ENCODE measurements at places on chromosomes 5 and 9.

GRCh38 chr5:15693933-15694332 lies 194.0 kb downstream of the FBXL7 start:
- DNase-seq = no peak

GRCh38 chr5:78483809-78484521 lies 123.5 kb downstream of the SCAMP1 start:
- no peak for DNase-seq

- DNase-seq = peak; percentile 48
These were observed at the start of gene GCNT4 for GRCh38 chr5:75052192-75053053. Gene GCNT4 (minus strand): TSS chr5:75052558. CDS start chr5:75030037, 22,521 bp downstream.

DNA sequence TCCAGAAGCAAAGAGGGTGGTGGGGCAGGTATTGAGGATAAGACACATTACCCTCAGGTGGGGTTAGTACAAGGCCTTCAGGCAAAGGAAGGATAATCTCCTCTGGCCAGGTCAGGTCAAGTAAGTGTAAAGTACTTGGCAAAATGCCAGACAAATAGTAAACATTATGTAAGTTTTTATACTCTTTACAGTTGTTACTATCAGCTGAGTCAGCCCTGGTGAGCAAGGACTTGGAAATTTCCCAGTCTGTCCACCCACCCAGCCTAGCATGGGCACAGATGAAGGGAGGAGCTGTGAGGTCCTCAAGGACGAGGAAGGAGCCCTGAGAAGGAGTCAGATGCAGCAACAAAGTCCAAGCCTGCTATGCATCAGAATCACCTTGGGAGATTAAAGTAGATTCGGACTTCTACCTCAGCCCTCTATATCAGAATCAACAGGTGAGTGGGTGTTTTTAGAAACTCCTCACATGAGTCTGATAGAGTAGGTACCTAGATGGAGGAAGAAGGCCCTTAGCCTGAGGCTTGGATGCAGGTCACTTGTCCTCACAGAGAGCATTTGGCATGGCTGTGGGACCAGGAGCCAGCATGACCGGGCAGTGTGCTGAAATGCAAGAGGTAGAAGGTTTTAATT lies 50.2 kb upstream of the BARX1 start:
- no peak for DNase-seq

DNA sequence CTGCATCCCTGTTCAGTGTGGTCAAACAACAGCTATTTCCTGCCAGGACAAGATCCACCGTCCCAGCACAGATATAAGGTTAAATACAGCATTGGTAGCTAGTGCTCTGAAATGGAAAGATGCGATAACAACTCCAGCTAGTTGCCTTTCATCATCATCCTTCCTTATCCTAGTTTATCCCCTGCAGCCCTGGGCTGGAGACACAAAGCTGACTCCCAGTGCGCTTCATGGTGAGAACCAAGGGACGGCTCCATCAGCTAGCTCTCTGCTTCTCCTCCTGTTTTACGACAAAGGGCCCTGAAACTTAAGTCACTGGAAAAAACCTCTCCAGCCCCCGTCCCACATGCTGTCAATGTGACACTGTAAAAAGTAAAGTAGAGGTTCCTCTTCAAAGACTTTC lies 37.9 kb downstream of the CDC14B start:
- DNase-seq = no peak
